Fibroblast of the conjunctiva (primary cell): ENCODE measurements at places on chromosomes 3 and 15.

DNA sequence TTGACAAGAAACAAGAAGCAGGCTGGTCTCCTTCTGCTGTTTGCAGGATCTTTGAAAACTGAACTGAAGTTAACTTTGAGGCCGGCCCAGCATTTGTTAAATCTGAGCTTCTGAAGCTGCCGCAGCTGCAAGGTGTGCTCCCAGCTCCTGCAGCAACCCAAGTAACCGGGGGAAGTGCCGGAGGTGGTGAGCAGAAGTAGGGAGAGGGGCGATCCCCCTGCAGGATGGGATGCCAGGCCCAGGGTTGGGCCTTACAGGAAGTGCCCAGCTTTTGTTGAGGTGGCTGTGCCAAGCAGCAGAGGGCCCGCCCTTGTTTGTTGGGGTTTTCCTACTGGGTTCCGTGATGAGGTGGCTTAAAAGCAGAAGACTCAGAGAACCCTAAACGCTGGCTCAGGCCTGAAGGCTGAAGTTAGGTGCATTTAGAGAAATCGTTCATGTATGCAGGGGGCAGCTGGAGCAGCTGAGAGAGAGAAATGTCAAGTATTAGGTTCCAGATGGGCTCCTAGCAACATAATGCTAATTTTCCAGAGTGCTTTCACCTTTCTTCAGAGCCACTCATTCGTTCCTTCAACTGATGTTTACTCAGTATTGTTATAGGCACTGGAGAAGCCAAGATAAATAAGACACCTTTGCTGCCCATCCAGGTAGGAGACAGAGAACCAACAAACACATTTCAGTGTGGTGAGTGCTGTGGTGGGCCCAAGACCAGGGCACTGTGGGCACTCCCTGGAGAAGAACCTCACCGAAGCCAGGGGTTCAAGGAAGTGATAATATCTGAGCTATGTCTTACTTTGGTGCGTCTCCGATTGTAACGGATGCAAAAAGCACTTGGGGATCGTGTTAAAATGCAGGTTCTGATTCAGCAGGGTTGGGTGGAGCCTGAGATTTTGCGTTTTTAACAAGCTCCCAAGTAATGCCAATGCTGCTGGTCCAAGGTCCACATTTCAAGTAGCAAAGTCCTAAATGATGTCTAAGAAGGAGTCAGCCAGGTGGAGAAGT is 42.2 kb upstream of the PLCL2 start:
- DNase-seq = no peak

DNA sequence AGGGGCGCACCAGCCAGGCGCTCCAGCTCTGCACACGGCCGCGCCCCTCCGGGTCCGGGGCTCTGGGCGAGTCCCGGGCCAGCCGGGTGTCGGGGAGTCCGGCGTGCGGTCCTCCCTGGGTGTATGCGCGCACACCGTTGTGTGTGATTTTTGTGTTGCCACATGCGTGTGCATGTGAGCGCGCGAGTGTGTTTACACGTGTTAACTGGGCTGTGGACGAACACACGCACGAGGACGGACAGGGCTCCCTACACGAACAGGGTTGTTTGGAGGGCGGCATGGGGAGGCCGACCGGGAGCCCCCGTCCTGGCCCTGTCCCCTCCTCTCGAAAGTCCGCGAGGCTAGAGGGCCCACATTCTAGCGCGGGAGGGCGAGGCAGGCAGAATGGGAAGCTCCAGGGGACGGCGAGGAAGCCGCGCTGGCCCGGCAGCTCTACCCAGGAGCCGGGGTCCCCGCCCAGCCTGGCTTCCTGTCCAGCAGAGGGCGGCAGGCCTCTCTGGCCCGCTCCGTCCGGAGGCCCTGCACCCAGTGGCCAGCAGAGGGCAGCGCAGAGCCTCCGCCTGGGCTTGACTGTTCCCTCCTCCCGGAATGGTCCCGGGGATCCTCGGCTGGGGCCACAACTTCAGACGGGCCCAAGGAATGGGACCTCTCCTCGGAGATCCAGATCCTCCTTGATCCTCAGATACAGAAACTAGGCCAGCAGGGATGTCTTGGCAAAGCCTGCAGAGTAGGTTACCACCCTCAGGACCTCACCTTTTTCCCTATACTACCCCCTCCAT is 611 bp upstream of the LINGO1 start:
- peak; percentile 58 for DNase-seq

DNA sequence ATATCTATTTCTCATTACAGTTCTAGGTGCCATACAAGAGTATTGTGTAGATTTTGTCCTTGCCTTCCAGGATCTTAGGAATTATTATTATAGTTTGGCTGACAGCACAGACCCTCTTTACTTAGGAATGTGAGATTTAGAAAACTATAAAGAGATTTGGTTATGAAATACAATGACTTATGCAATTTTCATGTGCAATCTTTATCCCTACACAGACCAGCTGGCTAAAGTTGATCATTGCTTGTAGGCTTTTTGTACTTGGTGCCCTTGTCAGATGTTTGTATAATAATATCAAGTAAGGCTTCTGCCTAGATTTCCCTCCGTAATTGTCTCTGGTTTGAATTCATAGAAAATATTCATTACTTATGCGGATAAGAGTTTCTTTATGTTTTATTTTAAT is 174.5 kb upstream of the GAP43 start:
- DNase-seq = no peak

- no peak for DNase-seq
Measured at GRCh38 chr3:190676481-190676880, 162.6 kb downstream of the IL1RAP start.

- DNase-seq = no peak
Measured at GRCh38 chr15:62758952-62759349, 283.6 kb upstream of the TPM1 start.

GRCh38 chr3:111616417-111617105 is 21.4 kb upstream of the ZBED2 start:
- DNase-seq = no peak

GRCh38 chr3:112038863-112039262 is 4.3 kb downstream of the TMPRSS7 start:
- DNase-seq = no peak
